AG04449 (cell line): ENCODE measurements at places on chromosomes 1 and 21.

DNA sequence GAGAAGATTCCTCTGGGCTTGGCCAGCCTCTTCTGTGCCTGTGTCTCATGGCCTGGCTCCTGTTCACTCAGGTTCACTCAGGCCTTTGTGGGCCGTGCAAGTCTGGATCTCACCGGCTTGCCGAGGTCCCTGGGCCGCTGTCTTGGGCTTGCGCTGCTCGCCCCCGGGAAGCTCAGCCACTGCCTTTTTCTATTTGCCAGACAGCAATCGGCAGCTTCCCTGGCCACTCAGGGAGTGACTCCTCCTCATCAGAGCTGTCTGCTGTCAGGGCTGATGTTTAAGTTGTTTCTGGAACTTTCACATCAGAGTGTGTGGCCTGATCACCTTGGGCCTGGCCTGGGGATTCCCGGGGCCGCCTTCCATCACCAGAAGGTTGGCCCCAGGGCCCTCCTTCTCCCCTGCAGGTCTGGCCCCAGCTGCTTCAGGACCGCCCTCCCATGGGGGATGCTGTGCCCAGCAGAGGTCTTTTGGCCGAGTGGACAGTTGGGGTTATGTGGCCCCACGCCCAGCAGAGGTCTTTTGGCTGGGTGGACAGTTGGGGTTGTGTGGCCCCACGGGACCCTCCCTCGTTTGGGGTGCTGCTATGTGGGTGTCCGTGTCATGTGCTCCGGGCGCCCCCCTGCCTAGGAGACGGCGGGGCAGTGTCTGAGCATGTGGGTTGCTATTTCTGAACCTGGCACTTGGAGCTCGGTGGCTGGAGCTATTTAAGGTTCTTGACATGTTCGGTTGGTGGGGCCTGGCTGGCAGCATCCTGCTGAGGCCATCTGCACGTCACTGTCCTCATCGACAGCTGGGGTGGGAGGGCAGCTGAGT lies 12.5 kb downstream of the SLX9 start:
- no peak for DNase-seq

DNA sequence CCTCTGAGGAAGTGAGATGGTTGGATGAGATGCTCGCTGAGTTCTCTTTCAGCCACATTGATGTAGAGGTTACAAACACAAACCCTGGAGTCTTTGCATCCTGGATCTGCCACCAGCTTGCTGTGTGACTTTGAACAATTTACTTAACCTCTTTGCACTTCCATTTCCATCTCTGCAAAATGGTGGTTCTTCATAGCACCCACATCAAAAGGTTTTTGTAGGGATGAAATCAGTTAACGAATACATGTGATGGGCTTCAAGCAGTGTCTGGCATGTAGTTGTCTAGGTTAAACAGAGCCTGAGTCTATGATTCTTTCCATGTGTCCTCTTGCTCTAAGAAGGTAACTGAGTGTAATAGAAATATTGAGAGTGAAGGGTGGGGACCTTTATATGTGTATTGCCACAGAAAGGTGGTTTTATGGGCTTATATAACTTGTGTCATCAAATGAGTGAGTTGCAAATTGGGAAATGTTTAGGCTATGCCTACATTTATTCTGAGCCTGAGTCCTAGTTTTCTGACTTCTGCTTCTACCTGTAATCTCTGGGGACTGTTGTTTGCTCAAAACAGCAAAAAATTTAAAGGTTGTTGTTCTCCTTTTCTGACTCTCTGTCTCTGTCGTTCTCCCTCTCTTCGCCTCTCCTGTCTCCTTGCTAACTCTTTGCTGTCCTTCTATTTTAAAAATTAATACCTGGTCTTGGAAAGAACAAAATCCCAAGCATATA lies 27.3 kb upstream of the LRRN2 start:
- no peak for DNase-seq

DNA sequence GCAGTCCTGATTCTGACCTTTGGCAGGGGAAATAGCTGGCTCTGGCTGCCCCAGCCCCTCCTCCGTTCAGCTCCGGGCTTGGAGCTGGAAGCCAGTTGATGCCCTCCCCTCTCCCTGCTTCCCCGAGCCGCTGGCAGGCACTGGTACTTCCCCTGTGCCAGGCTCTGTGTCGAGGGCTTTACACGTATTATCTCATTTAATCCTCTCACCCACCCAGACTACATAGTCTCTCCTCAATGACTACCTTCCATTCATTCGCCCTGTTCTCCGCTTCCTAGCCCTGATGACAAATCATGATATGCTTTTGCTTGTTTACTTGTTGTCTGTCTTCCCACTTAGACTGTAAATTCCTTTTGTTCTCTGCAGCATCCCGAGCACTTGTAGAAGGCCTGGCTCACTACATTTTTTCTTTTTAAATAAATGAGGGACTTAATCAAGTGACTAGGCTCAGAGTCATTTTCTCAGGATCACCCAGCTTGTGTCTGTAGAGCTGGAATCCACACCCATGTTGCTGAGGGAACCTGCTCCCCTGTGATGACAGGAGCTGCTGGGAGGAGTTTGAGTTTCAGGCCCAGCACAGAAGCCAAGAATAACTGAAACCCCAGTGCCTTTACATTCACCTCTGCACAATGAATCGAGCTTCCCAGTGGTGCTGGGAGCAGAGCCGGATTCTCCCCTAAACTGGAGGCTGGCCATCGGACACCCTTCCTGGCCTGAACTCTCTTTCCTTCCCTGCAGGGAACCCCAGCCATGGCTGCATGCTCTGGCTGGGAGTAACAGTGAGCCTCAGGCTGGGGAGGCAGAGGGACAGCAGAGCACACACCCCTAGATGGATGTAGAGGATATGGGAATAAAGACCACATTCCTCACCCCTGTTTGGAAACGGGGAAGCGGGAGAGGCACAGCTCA lies 58.3 kb downstream of the UBIAD1 start:
- no peak for DNase-seq

GRCh38 chr1:28104866-28105467 lies 16.6 kb upstream of the EYA3 start:
- DNase-seq, result no peak

DNA sequence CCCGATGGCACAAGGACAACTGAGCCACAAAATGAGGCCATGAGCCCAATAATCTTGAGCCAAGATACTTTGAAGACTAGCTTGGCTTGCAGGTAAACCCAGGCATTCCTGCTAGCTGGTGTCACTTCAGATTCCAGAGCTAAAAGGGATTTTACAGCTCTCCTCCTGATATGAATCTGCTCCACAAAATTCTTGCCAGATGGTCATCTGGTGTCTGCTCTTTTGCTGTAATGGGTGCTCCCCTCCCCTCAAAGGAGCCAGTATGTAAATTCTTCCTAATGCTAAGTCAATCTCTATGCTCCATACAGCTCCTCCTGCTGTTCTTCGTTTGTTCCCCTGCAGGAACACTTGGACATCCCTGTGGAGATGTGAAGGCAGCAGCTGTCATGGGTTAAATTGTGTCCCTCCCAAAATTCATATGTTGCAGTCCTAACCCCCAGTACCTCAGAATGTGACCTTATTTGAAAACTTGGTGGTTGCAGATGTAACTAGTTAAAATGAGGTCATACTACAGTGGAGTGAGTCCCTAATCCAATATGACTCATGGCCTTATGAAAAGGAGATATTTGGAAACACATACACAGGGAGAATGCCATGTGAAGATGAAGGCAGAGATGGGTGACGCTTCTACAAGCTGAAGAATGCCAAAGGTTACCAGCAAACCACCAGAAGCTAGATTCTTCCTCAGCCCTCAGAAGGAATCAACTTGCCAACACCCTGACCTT lies 180.6 kb upstream of the PALMD start:
- DNase-seq, result peak; percentile 71

DNA sequence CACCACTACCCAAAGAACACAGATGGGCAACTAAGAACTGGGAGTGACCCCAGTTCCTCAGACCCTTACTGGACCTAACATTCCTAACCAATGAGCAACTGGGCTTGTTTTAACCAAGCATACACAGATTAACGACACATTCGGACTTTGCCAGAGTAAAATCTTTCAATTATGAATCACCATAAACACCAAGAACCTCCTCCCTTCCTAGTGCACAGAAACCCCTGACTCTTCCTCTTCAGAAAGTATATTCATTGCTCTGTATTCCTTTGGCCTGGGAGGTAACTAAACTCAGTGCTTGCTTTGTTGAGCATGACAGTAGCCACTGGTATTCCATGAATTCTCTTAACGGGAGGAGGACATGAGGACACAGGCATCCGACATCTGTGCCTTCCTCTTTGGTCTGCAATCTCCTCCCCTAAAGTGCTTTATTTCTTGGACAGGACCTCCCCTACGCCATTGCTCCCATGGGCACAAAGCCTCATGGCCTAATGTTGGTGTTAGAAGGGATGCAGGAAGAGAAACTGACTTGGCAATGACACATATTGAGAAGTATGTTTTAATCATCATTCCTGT lies 42.7 kb downstream of the SEC16B start:
- peak; percentile 77 for DNase-seq

- DNase-seq, result no peak
Observed at GRCh38 chr21:20270365-20271055, 727.7 kb upstream of the NCAM2 start.

- no peak for DNase-seq
Observed at GRCh38 chr21:40613546-40614030, 233.4 kb downstream of the DSCAM start.

DNA sequence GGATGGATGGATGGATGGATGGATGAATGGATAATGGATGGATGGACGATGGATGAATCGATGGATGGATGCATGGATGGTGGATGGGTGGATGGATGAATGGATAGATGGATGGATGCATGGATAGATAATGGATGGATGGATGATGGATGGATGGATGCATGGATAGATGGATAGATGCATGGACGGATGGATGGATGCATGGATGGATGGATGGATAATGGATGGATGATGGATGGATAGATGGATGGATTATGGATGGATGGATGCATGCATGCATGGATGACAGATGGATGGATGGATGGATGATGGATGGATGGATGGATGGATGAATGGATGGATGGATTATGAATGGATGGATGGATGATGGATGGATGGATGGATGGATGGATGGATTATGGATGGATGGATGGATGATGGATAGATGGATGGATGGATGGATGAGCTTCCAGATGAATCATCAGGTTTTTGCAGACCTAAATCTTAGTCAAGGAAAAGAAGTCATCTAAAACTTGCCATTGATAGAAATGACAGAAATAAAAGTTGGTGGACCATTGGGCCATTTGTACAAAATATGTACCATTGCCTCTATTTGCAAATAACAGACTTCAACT lies 175.4 kb upstream of the KLHDC7A start:
- no peak for DNase-seq

DNA sequence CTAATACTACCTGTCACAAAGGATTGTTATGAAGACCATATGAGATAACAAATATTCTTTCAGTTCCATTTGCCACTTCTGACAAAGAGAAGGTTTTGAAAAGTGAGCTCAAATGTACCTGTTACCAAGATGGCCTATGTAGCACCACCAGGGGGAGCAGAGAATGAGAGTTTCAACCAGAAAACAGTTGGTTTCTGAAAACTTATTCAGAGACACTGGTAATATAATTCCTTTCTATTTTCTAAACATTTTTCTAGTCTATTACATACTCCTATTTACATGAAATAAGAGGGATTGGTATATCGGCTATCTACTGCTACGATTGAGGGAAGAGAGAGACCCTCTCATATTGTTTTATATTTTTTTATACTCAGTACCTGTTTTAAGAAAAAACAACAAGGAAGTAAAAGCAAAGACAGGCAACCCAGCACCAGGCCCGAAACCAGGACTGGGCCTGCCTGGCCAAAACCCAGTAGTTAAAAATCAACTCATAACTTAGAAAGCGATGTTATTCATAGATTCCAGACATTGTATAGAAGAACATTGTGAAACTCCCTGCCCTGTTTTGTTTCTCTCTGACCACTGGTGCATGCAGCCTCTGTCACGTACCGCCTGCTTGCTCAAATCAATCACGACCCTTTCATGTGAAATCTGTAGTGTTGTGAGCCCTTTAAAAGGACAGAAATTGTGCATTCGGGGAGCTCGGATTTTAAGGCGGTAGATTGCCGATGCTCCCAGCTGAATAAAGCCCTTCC lies 48.3 kb downstream of the IL23R start:
- no peak for DNase-seq

DNA sequence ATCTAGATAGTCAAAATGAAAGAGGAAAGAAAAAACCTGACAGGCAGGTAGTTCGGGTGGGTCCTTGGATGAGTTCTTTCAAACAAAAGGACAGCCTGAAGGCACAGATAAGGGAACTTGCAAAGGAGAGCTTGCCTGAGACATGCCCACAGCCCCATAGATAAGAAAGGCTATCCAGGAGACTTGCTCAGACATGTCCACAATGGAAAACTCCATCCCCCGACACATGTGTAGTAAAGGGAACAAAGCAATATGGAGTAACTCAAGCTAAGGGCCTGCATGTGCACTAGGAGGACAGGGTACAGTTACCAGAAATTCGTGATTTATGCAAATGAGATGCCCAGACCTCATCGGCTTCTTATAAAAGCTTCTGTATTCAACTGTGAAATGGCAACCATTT lies 281.5 kb downstream of the NEGR1 start:
- DNase-seq, result no peak

DNA sequence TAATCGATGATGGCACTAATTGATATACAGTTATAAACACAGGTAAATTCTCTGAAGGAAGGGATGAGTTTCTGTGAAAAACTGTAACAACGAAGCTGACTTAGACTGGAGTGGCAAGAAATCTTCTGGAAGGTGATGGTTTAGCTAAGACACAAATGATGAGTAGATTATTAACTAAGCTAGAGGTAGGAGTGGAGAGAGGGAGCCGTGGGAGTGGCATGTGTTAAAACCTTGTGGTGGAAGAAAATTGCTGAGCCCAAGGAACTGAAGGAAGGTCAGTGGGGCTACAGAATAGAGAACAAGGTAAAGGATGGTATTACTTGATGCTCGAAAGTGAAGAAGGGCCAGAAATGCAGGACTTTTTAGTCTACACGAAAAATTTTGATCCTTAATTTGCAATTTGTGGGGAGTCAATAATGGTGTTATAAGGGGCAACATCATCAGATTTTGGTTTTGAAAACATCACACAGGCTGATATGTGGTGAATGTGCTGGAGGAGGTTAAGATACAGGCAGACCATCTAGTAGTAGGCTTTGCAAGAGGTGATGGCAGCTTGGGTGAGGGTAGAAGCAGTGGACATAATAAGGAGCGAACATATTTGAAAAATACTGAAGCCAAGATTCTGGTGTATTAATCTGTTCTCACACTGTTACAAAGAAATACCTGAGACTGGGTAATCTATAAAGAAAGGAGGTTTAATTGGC lies 93.8 kb downstream of the S1PR1 start:
- DNase-seq, result no peak

DNA sequence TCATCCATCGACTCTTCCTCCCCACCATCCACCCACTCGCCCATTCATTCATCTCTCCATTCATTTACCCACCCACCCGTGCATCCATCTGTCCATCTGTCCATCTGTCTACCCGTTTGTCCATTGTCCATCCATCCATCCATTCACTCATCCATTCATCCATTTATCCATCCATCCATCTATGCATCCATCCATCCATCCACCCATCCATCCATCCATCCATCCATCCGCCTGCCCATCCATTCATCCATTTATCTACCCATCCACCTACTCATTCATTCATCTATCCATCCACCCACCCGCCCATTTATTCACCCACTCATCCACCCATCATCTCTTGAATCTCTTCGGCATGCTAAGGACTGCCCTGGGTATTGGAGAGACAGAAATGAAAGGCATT lies 18.5 kb downstream of the ARHGEF10L start:
- no peak for DNase-seq

GRCh38 chr1:240138867-240139266 lies 47.2 kb downstream of the FMN2 start:
- DNase-seq, result no peak

GRCh38 chr1:100438789-100439188 lies 86.5 kb downstream of the CDC14A start:
- DNase-seq, result no peak

- DNase-seq, result no peak
Observed at GRCh38 chr1:1044455-1045078, 24.6 kb downstream of the AGRN start.

- peak; percentile 70 for DNase-seq
Observed at GRCh38 chr1:231337472-231338269, at the start of gene EXOC8. Gene EXOC8, minus strand, starts transcription at chr1:231337852. Its CDS starts 107 bp downstream, at chr1:231337745.
